HEK293T (cell line): ENCODE measurements at places on chromosomes 12 and 14.

DNA sequence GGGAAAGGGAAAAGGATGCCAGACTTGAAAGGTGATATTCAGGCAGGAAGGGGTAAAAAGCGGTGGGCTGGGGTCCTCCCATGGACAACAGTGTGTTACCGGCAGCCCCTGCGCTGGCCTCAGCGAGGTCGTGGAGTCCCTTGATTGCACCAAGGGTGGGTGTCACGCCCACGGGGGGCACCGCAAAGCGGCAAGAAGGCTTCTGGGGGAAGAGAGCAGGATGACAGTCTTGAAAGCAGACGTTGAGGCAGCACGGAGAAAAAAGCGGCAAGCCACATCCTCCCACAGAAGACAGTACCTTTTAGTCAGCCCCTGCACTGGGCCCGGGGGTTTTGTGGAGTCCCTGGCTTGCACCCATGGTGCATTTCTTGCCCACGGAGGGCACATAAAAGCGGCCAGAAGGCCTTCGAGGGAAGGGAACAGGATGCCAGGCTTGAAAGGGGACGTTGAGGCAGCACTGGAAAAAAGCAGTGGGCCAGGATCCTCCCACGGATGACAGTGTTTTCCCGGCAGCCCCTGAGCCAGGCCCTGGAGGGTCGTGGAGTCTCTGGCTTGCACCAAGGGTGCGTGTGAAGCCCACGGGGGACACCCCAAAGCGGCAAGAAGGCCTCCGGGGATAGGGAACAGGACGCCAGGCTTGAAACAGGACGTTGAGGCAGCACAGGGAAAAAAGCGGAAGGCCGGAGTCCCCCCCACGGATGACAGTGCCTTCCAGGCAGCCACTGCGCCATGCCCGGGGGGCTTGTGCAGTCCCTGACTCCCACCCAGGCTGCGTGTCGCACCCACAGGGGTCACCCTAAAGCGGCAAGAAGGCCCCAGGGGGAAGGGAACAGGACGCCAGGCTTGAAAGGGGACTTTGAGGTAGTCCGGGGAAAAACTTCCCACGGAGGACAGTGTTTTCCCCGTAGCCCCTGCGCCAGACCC, 162.2 kb upstream of the ALG10B start:
- no peak for DNase-seq

GRCh38 chr12:123942238-123942653, 30.4 kb downstream of the CCDC92 start:
- DNase-seq: no peak

DNA sequence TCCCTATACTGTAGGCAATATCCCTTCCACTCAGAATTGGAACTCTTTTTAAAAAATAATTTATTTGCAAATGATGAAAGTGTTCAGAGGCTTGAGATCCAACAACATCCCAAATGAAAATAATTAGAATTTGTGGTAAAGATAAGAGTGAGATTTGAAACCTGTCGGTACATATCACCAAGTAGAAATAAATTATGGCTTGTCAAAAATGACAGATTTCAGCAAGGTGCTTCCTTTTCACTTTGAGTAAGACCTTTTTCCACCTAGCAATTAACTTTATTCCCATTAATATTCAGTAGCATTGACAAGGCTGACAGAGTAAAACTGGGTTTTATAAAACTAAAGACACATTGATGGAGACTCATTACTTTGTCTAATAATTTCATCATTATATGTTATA, 107.7 kb upstream of the PRKD1 start:
- DNase-seq: no peak

DNA sequence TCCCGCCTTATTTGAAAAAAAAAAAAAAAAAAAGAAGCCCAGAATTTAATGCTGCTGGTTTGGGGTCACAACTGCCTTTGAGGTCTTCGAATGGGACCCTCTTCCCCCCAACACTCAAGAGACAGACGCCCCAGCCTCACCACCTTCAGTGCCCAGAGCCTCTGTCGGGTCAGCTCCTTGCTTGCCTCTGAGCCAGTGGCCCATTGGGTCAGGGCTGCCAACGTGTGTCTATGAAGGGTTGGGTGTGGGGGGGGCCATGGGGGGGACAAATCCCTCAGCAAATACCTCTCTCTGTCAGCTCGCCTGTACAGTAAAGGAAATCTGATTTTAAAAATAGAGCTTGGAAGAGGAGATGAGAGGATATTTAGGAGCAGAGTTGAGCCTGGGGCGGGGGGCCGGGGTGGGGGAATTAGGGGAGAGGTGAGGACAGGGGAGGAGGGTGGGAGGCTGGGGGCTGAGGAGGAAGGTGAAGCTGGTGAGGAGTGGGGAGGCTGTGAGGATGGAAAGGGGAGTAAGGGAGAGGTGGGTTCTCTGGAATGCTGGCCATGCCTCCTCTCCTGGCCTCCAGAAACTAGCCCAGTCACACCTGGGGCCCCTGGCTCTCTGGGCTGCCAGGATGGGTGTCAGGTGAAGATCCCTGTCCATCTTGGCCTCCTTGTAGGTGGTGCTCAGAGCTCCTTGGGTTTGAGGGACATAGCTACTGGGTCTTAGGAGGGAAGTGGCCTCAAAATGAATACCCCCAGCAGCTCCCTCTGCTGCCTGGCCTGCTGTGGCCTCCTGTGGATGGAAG, 13.3 kb downstream of the RTL1 start:
- DNase-seq: no peak

- DNase-seq: no peak
Measured at GRCh38 chr14:101062065-101062450, 158.5 kb upstream of the RTL1 start.

DNA sequence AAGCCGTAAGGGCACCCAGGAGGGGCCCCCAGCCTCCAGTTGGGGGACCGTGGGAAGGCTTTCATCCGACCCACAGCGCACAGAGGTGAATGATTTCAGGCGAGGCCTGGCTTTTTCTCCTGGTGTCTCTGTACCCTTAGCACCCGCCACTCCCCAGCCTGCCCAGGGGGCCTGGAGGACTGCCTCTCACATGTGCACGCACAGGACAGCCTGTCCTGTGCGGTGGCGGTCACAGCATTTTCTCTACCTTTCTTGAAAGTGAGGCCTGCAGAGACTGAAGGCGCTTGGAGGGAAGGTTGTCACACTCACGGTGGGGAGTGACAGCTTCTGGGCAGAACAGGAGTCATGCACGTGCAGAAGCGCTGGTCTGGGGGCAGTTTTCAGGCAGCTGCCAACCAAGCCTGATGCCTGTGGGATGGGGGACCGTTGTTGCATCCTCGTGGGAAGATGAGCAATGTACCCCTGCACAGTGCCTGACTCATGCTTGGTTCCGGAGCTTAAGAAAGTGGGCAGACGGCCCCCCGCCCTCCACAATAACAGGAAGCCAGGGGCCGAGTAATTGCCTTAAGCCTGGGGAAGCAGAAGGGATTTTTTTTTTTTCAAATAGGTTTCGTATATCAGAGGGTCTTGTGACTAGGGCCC, 148.1 kb downstream of the TSPAN9 start:
- DNase-seq: no peak

GRCh38 chr12:56084958-56085543, 5.1 kb downstream of the ERBB3 start:
- DNase-seq: peak; percentile 68

GRCh38 chr12:114916541-114916940, 232.6 kb upstream of the TBX3 start:
- no peak for DNase-seq

DNA sequence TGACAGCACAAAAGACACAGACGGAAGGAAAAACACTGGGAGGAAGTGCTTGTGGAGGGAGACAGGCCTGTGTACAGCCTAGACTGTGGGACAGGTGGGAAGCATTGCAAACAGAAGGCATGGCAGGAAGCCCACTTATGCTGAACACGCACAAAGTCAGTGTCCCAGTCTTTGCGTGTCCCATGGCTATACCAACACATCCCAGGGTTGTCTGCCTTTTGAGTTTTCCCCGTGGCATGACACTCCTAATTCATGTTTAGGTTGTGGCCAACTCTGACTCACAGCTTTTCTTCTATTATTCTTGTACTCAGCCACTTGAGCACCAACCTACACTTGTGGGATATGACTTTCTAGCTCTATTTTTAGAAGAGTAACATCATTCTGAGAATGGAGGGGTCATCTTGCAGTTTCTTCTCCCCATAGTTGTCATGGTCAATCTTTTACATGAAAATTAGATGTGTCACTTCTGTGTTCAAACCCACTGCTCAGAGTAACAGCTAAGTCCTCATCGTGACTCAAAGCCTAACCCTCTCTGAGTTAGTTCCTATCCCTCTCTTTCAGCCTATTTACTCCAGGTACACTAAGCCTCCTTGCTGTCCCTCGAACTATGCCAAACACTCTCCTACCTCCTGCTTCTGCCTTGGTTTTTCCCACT, 27.5 kb upstream of the JPH4 start:
- no peak for DNase-seq

DNA sequence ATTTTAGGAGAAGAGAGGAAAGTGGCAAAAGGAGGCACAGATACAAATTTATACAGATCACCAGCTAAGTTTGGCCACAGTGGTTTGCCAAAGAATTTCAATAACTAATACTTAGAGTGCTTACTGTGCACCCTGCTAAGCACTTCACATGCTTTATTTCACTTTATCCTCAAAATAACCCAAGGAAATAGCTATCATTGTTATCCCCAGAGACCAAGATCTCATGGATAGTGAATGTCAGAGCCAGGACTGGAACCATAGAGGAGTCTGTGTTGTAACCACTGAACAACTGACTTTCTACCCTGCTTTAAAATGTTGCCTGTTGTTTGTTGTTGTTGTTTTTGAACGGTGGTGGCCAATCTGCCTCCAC, 1.3 kb upstream of the TCP11L2 start:
- DNase-seq: no peak

DNA sequence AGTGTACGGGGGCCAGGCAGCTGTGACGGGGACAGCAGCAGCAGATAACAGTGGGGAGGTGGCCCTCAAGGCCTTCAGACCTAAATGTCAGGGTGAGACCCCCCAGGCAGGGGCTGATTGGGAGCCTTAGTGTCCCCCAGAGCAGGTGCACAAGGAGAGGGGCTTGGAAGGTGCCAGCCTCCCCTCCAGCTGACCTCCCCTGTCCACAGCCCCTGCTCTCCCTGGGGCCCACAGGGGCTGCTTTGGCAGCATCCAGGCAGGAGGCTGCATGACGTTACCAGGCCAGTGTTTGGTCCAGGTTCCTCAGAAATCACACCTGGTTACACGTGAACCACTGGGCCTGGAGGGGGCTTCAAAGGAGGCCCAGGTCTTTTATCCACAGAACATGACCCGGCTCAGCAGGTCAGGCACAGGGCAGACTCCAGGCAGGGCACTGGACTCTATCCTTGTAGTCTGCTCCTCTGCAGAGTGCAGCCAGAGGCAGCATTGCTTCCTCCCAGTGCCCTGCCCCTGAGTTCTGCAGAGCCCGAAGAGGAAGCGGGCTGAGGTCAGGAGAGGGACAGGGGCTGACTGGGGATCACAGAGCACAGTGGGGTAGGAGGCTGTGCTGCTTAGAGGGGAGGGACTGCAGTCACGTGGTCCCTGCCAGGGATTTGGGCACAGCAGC, 2.6 kb upstream of the TRMT61A start:
- no peak for DNase-seq

DNA sequence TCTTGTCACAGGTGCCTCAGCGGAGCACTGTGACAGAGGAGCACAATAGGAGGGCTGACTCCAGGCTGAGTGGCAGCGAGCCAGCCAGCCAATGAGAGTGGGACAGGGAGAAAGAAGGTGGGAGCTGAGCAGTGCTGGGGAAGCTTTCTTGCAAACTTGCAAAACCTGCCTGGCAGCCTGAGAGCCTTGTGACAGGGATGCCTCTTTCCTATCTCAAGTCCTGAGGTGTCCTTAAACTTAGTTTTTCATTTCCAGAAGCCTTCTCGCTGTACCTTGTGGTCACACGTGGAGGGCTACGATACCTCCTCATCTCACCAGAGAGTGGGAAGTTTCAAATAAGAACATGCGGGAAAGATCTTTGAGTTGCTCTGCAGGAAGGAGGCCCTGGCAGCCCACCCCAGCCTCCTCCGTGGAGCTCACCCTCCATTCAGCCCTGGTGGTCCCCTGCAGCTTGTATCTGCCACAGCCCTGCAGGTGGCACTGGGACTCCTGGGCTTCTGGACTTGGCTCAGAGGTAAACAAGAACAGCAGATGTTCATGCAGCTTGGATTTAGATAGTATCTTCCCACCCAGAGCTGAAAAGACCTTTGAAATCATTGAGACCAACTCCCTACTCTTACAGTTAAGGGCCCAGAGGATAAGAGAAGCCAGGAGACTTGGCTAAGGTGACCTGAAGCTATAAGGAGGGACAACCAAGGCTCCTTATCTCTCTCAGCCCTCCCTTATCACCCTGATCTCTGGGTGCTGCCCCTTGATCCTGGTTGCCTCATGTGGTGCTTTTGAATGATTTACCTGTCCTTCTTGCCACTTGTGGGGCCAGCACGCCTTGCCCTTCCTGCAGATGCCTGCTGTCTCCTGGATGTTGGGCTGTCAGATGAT, 153.5 kb upstream of the MAX start:
- no peak for DNase-seq

GRCh38 chr12:116293687-116294453, 16.4 kb upstream of the MED13L start:
- DNase-seq: no peak

- DNase-seq: no peak
Measured at GRCh38 chr14:35298351-35298750, 6.2 kb downstream of the PSMA6 start.

GRCh38 chr14:55711175-55711811, 131.3 kb downstream of the KTN1 start:
- DNase-seq: no peak

GRCh38 chr12:21675096-21675495, 17.5 kb upstream of the LDHB start:
- no peak for DNase-seq

GRCh38 chr12:19165451-19165850, 35.9 kb downstream of the PLEKHA5 start:
- no peak for DNase-seq

DNA sequence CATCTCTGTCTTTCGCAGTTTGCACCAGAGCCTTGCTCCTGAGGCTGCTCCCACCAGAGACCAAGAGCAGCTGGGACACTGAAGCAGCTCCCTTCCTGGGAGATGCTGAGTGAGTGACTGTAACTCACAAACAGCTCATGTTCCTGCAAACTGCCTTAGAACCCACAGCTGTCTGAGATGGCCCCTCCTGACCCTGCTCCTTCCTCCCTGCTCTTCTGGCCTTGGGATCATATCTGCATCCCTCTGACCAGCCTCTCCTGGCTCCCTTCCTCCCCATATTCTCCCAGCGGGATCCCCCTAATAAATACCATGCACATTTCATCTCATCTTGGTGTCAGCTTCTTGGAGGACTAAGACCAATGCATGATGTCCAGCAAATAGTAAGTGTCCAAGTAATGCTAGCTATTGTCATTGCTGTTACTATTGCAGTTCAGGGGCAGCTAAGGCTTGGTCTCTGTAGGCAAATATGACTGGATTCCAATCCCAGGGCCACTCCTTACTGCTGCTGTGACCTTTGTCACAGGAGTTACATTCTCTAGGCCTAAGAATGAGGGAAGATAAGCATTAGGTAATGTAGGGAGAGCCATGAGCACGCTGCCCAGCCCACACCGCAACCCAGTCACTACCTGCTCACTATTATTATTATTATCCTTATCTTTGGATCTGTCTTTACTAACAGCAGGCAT, 47.9 kb downstream of the SYNE3 start:
- DNase-seq: no peak

DNA sequence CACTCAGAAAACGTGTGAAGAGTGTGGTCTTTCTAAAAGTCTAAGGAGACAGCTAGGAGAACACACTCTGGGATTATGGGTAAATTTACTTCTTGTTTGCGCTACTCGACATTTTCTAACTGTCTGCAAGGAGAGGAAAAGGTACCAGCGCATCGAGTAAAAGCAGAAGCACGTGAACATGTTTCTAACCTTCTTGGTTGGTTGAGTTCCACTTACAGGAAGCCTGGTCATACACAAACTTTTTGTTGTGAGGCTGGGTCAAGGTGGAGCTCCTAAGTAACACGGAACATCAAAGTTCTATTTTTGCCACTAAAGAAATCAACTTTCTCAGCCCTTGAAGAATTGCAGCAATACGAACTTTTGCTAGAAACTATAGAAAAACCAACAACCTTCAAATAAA, 20.0 kb downstream of the ANKLE2 start:
- no peak for DNase-seq
